ENCODE measurements at places on chromosomes 6 and 20. TPM values are rescaled to one million over a fixed set of nuclear protein-coding genes. Genes with fewer than 3 reads are reported as not detected.
A peak's percentile ranks its signal among the peaks of the same experiment; 100 is the strongest.

- no peaks in the 10 kb centered on the region for H3K36me3 ChIP-seq
- H3K27me3 ChIP-seq: no peaks in the 10 kb centered on the region
- DNase-seq: no peak
- peaks cover 24% of the 10 kb centered on the region for H3K4me1 ChIP-seq
- H3K4me3 ChIP-seq: no peak overlapping the region
Measured at GRCh38 chr20:17510548-17510947, 20.6 kb downstream of the BFSP1 start.

DNA sequence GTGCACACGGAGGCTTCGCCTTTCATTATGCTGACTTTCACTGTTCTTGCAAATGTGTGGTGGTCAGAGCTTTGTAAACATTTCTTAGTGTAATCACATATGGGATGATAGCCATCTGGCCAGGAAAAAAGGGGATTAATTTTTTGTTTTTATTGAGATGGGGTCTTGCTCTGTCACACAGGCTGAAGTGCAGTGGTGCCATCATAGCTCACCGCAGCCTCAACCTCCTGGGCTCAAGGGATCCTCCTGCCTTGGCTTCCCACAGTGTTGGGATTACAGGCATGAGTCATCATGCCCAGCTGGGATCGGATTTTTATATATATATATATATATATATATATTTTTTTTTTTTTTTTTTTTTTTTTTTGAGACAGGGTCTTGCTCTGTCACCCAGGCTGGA is 11.0 kb upstream of the TIAM2 start:
- H3K4me1 ChIP-seq: peaks cover 11% of the 10 kb centered on the region
- H3K27ac ChIP-seq: no peak overlapping the region
- DNase-seq: no peak
- no peak overlapping the region for H3K4me3 ChIP-seq
- no peaks in the 10 kb centered on the region for H3K27me3 ChIP-seq
- peaks cover 3% of the 10 kb centered on the region for H3K36me3 ChIP-seq

DNA sequence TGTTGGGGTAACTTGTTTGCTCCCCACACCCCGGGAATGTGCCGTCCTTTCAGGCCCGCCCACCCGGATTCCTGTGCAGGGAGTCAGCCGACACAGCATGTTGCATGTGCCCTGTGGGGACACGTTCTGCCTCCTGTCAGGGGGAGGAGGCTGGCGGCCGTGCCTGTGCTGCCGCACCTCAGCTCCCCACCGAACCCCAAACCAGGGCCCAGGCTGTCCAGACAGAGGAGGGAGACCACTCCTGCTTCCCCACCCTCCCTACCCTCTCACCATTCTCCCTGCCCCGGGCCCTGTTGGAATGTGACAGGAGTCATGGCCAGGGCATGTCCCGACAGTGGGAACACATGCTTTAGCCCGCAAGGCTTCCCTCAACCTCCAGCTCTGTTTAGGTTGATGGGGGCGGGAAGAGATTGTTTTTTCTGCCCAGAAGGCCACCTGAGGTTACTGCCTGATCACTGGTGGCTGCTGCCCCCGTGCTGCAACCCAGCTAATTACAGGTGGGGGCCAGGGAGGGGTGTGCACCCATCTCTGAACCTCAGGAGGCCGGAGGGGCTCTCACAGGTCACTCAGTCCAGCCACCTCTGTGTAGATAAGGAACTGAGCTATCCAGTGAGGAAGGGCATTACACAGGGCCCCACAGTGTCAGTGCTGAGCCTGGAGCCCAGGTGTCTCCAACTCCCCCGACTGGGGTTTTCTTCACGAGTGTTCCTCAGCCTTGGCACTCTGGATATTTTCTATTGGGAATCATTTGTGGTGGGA is 13.6 kb downstream of the LRRC73 start:
- H3K27ac ChIP-seq: no peak overlapping the region
- peaks cover 25% of the 10 kb centered on the region for H3K4me1 ChIP-seq
- H3K27me3 ChIP-seq: no peaks in the 10 kb centered on the region
- no peak overlapping the region for H3K4me3 ChIP-seq

GRCh38 chr6:31122791-31123706 is 2.8 kb upstream of the CDSN start:
- no peak overlapping the region for H3K27ac ChIP-seq
- no peak overlapping the region for H3K4me3 ChIP-seq
- DNase-seq: no peak
- peaks cover 2% of the 10 kb centered on the region for H3K4me1 ChIP-seq
- no peaks in the 10 kb centered on the region for H3K27me3 ChIP-seq

GRCh38 chr6:67244037-67244436 is 1391.0 kb upstream of the ADGRB3 start:
- no peaks in the 10 kb centered on the region for H3K36me3 ChIP-seq
- no peak overlapping the region for H3K4me3 ChIP-seq
- DNase-seq: no peak
- no peak overlapping the region for H3K27ac ChIP-seq

DNA sequence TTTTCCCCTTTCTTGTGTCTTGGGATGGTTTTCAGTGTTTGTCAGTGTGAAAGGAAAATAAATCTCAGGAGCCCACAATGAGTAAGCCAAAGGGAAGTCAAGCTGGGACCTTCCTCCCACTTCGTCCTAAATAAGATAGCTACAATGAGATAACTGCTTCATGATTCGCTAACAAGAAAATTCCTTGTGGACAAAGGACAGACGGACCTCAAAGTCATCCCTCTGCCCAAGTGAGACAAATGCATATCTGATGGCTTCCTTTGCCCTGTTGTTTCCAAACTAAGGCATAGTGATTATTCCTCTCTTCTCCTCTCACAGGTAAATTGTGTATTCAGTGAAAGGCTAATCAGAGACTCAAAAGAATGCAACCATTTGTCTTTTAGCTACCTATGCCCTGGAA is 26.1 kb upstream of the ADTRP start:
- H3K36me3 ChIP-seq: no peaks in the 10 kb centered on the region
- no peak for DNase-seq
- no peak overlapping the region for H3K4me3 ChIP-seq
- H3K27ac ChIP-seq: no peak overlapping the region
- H3K27me3 ChIP-seq: peaks cover 1% of the 10 kb centered on the region

DNA sequence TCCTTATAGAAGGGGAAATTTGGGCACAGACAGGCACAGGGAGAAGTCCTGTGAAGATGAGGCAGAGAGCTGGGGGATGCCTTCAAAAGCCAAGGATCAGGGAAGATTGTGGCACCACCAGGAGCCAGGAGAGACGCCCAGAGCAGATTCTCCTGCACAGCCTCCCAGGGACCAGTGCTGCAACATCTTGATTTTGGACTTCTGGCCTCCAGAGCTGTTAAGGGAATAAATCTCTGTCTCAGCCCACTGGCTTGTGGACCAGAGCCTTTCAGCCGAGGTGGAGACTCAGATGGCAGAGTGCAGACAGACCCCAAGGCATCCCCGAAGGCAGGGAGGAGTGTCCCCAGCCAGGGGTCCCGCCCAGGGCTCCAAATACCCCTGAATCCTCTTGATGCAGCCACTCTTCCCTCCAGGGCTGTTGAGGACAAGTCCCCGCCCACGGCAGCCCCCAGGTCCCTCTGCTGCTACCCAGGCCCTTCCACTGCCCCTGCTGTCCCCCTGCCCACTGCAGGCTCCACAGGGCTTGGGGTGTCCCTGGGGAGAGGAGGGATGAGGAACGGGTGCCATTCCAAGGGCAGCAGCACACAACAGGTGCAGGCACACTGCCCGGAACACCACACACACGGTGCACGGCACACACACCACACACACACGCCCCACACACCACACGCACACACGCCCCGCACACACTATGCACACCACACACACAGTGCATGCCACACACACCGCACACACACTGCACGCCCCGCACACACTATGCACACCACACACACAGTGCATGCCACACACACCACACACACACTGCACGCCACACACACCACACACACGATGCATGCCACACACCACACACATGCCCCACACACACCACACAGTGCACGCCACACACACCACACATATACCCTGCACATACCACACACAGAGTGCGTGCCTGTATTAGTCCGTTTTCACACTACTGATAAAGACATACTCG is 311.4 kb downstream of the TAF4 start:
- H3K27ac ChIP-seq: no peak overlapping the region
- no peaks in the 10 kb centered on the region for H3K27me3 ChIP-seq
- H3K4me1 ChIP-seq: no peaks in the 10 kb centered on the region
- H3K36me3 ChIP-seq: no peaks in the 10 kb centered on the region
- H3K4me3 ChIP-seq: no peak overlapping the region

- H3K27me3 ChIP-seq: peaks cover 25% of the 10 kb centered on the region
- H3K27ac ChIP-seq: no peak overlapping the region
- H3K4me3 ChIP-seq: no peak overlapping the region
- DNase-seq: no peak
- peaks cover 1% of the 10 kb centered on the region for H3K4me1 ChIP-seq
Measured at GRCh38 chr6:167811442-167812087, 15.1 kb upstream of the AFDN start.

The PRDM1 gene
- total RNA-seq: 70.9 TPM

- H3K27me3 ChIP-seq: peaks cover 2% of the 10 kb centered on the region
- no peaks in the 10 kb centered on the region for H3K36me3 ChIP-seq
Measured at GRCh38 chr6:128079021-128079420, 178.2 kb upstream of the THEMIS start.

DNA sequence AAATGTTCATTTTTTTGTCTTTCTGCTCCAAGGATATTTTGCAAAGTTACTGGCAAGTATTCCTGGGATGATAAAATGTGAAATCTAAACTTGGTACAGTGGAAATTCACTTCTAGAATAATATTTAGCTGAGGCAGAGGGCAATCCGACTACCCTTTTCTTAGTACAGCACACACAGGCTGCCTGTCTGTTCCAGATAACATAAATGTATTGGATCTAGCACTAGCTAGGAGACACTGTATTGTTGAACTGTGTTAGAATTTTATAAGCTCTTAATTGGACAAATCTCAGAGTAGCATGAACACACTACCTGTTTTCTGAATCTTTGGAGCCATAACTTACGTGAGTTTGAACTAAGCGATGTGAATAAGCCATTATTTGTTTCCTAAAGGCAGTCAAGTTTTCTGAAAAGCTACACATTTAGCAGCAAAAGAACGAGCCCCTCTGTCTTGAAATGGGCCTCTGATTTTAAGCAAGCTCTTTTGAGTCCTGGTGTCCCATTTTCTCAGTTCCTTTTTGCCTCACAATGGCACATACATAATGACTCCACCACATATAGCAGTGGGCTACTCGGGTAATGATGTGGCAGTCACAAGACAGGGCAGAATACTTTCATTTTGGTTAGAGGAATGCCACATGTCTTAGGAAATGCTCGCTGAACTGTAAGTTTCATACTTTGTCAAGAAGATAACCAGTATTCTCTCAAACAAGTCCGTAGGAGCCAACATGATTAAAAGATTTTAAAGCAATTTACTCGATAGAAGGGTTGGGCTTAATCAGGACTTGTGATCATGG is 116.5 kb upstream of the ESR1 start:
- H3K27ac ChIP-seq: peak overlapping the region; percentile 47
- H3K4me3 ChIP-seq: peak overlapping the region; percentile 66
- H3K4me1 ChIP-seq: peaks cover 26% of the 10 kb centered on the region
- H3K27me3 ChIP-seq: peaks cover 5% of the 10 kb centered on the region
- no peaks in the 10 kb centered on the region for H3K36me3 ChIP-seq
- DNase-seq: peak; percentile 63

DNA sequence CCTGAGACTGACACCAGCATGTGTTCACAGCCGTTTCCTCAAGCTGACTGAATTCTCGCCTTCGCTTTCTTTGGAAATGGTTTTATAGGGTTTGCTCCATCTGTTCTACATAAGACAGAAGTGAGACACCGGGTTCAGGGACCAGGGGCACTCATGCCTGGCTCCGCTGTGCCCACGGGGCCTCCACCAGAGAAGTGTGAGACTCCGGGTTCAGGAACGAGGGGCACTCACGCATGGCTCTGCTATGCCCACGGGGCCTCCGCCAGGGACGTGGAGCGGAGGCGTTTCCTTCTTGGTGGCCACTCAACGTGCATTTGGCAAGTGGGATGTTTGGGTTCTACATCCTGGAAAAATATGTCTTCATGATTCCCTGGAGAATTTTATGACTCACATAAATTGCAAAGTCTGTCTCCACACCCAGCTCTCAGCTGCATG is 106.6 kb downstream of the RNASET2 start:
- no peaks in the 10 kb centered on the region for H3K27me3 ChIP-seq
- peaks cover 4% of the 10 kb centered on the region for H3K4me1 ChIP-seq
- no peak for DNase-seq
- peaks cover 3% of the 10 kb centered on the region for H3K36me3 ChIP-seq

DNA sequence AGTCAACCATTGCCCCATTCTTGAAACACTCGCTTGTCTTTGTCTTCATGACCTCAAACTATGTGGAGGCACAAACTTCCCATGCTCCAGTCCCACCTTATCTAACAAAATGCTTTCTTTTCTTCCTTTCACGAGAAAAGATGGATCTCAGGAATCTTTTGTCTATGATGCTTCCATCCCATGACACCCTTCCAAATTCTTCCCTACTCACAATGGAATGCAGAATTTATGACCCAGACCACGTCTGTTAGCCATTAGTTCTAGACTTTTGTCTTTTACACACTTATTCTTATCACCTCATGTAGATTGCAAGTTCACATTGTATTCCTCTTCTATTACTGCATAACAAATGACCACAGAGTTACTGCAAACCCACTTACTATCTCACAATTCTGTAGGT is 24.2 kb upstream of the LAMP5 start:
- H3K4me1 ChIP-seq: no peaks in the 10 kb centered on the region
- no peak overlapping the region for H3K4me3 ChIP-seq
- no peaks in the 10 kb centered on the region for H3K27me3 ChIP-seq
- no peak for DNase-seq

DNA sequence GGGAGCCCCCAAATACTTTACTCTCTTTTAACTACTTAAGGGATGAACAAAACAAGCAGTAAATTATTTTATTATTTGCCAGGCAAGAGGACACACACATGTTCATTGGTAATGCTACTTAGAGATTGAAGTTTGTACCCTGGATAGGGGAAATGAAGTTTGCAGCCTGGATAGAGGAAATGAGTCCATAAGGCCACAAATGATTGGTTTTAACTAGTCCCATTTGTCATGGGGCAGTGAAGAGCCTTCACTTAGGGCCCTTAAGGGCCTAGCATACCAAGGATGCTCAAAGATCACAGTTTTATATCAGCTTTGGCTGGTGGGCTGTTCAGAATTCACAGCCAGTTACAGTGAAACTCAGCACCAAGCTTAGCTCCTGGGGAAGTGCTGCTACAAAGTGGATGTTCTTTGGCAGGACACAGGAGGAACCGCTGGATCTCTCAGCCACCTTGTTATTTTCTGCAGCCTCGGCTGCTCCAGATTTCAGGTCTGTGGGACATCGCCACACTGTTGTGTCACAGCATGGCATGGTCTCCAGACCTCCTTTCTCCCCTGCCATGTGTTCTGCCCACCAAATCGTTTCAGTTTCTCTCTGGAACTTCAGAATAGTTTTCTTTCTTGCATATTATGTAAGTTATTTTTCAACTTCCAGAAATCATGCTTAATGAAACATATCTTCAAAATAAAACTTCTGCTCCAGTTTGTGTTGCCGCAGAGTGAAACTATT is 41.8 kb downstream of the NCOA7 start:
- peaks cover 3% of the 10 kb centered on the region for H3K36me3 ChIP-seq
- no peak overlapping the region for H3K4me3 ChIP-seq

The LPA gene
- not detected for total RNA-seq

All from activated CD4-positive, alpha-beta memory T cell treated with anti-CD3 and anti-CD28 coated beads for 36 hours (primary cell).